CD4-positive, alpha-beta T cell treated with Interleukin-6 at 100 ng/mL for 8 hours (primary cell): ENCODE measurements at places on chromosomes 4 and X.

GRCh38 chrX:39396358-39396995, 595.2 kb downstream of the MID1IP1 start:
- DNase-seq, result no peak

- DNase-seq, result peak; percentile 35
Measured at GRCh38 chr4:89306486-89307177, 968 bp downstream of the GPRIN3 start.

- no peak for DNase-seq
Measured at GRCh38 chr4:125315576-125316400, 1.0 kb downstream of the FAT4 start.

DNA sequence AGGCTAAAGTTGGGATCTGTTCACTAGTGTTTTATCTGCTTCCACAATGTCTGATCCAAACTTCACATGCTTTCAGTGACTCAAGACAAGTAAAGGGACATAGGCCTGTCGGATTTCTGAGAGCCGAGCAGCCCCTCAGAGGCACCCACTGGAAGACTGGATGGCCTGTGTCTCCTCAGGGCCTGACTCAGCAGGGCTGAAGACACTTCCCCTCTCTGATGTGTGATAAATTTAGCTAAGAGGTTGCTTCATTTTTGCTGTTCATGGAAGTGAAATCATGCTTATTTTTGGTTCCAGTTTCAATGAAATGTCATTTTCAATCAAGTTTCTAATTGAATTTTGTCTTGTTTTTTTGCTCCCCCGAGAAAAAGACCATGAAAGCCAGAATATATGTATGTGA, 93.7 kb downstream of the MXRA5 start:
- no peak for DNase-seq

DNA sequence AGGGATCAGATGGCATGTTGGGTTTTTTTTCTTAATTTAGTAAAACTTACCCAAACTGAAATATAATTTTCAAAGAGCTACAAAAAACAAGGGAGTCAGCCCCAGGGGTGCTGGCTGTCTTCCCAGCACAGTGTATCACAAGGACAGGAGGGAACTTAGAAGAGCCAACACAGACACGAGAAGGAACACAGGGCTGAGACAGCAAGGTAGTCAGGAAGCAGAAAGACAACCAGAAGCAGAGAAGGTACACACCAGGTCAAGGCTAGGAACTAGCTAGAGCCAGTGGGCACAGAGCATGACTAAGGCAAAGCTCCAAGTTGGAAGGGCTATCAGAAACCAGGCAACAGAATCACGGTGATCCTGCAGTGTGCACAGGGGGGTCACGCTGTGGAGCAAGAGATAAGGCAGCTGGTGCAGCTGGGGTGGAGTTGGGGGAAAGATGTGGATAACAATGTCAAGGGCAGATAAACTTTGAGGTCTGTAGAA, 168.7 kb downstream of the NR3C2 start:
- no peak for DNase-seq

GRCh38 chr4:42310358-42310757, 86.9 kb upstream of the SHISA3 start:
- no peak for DNase-seq

DNA sequence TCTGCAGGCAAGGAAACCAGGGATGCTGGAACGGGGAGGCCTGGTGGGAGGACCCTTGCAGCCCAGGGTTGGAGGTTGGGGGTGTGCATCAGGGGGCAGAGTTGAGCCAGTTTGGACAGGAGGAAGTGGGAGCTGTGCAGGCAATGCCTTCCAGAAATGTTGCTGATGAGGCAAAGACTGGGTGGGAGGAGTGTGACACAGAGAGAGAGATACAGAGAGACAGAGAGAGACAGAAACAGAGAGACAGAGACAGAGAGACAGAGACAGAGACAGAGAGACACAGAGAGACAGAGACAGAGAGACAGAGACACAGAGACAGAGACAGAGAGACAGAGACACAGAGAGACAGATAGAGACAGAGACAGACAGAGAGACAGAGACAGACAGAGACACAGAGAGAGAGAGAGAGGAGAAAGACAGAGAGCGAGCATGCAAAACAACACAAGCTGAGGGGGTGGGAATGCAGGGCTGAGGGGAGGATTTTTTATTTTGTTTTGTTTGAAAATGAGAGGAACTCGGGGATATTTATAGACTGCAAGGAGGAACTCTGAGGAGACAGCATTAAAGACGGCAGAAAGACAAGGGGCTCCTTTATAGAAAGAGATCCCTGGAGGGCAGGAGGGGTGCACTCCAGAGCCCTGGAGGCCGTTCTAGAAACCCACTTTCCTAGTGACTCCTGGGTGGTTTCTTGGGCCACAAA, 1.9 kb upstream of the HAUS3 start:
- DNase-seq, result no peak

DNA sequence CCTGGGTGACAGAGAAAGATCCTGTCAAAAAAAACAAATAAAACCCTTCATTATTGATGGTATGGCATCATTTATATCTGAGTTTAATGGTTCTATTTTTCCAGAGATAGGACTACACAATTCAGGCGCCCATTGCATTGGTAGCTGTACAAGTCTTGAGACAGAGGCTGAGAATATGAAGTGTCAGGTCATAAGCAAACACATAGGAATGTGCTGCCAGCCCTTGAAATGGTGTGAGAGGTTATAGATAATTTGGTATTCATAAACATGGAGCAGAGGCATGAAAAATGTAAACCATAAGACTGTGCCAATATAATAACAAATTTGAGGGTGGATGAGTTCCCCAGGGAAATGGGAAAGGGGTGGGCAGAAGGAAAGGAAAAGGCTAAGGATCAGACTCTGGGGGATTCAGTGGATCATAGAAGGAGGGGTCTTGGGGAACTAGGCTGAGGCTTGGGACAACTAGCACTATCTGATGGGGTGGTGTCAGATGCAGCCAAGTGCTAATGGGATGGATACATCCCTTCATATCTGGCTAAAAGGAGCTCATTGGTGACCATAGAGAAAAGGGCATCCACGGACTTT, 50.8 kb downstream of the MAOA start:
- DNase-seq, result no peak

DNA sequence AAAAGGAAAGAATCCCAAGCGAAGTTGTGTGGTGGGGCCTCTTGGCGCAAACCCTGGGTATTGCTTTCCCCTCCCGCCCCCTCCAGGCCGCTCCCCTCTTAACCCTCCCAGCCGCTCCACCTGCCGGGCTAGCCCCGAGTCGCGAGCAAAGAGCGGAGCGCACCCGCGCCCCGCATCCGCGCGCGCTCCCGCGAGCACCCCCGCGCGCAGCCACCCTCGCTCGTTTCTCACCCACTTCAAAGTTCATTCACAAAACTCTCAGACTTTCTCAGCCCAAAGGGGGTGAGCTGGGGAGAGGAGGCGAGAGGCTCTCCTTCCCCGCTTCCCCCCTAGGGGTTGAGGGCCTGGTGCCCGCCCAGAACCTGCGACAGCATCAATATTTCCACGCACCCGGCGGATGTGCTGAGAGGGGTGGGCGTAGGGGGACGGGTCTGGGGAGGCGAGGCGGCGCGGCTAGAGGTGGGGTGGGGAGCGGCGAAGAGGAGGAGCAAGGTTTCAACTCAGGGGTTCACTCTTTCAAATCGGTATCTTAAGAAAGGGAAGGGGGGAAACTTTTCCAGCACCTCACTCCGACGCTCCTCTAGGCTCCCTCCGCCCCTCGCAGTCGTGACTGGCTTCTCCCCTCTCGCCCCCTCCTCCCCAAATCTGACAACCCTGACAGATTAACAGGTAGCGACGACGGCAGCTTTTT, 1.8 kb downstream of the MAML3 start:
- peak; percentile 79 for DNase-seq

GRCh38 chr4:25098964-25099891, 61.0 kb downstream of the SEPSECS start:
- DNase-seq, result no peak

DNA sequence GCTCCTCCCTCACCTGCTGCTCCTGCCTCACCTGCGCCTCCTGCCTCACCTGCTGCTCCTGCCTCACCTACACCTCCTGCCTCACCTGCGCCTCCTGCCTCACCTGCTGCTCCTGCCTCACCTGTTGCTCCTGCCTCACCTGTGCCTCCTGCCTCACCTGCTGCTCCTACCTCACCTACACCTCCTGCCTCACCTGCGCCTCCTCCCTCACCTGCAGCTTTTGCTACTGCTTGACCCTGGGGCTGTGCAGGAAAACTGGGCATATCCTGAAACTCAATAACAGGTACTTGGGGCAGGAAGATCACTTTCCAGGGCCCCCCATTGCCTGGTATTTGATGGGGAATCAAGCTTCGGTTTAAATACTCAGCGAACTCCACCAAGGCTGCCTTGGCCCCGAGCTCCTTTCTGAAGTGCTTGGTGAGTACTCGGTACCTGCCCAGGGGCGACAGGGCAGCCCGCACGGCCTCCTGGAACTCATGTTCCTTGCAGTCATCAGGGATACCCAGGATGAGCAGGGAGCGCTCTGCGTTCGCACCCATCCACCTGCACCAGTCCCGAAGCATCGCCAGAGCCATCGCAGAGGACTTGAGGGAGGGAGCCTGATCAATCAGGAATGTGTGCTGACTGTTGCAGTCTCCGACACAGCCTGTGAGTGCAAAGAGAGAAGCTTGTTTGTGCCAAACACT, 2.7 kb downstream of the PNMA6E start:
- DNase-seq, result no peak

- no peak for DNase-seq
Measured at GRCh38 chr4:155032521-155033229, 175.8 kb upstream of the NPY2R start.

DNA sequence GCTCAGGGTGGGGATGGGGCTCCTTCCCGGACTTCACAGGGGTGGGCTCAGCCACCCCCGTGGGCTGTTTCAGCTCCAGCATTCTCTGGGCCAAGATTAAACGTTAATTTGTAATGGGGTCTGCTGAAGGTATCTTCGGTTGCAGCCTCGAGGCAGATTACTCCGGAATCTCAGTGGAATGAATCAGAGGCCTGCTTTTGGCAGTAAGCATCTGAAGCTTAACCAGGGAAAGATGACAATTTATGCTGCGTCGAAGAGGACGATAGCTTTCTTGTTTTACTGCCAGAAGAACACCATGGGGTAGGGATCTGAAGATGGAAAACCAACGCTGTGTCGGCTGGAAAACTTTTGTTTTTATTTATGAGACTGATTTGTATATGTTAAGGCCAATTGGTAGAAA, 129.2 kb upstream of the MSX1 start:
- no peak for DNase-seq
